ENCODE measurements at places on chromosomes 5 and 9.

DNA sequence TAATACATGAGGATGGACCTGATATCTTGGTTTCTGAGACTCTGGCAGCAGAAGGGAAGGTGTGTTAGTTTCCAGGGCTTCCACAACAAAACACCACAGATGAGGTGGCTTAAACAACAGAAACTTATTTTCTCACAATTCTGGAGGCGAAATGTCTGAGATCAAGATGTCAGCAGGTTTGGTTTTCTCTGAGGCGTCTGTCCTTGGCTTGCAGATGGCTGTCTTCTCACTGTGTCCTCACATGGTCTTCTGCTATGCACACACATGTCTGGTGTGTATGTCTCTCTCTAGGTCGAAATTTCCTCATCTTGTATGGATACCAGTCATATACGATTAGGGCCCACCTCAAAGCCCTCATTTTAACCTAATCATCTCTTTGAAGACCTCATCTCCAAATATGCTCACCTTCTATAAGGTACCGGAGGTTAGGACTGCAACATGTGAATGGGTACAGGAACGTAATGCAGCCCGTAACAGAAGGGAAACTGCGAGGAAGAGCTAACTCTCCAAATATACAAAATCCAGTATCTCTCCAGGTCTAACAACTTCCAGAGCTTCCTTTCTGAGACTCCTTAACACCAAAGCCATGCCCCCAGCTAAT lies 139.8 kb upstream of the SMARCA2 start:
- DNase-seq, result no peak

DNA sequence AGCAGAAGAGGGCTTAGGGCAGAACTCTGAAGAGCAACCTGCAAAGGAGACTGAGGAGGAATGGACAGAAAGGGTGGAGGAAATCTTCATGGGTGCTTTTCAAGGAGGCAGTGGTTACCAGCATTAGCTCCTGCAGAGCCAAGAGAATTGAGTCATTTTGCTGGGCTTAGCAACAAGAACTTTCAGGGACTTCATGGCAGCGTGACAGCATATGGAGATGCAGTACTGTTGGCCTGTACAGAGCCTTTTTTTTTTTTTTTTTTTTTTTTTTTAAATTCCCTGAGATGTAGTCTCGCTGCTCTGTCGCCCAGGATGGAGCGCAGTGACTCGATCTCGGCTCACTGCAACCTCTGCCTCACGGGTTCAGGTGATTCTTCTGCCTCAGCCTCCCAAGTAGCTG lies 296.0 kb upstream of the DMRT1 start:
- DNase-seq, result no peak

- DNase-seq, result no peak
Measured at GRCh38 chr9:6771722-6772121, 13.9 kb downstream of the KDM4C start.

DNA sequence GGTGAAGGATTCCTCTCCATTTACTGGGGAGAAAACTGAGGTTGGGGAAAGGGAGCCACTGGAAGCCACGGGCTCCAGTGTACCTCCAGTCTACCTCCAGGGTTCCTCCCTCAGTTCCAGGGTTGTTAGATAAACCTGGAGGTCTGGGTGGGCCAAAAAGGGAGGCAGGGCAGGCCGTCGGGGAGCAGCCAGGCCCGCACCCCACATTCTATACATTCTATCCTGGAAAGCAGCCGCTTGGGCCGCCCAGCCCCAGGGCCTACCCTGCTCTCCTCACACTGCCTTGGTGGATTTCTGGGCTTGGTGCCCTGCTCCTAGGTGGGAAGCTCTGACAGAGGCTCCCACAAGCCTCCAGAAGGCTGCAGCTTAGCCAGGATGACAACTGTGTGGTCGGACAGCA lies 18.1 kb upstream of the SUSD3 start:
- DNase-seq, result no peak

GRCh38 chr9:111300140-111300735 lies 29.8 kb downstream of the OR2K2 start:
- no peak for DNase-seq

DNA sequence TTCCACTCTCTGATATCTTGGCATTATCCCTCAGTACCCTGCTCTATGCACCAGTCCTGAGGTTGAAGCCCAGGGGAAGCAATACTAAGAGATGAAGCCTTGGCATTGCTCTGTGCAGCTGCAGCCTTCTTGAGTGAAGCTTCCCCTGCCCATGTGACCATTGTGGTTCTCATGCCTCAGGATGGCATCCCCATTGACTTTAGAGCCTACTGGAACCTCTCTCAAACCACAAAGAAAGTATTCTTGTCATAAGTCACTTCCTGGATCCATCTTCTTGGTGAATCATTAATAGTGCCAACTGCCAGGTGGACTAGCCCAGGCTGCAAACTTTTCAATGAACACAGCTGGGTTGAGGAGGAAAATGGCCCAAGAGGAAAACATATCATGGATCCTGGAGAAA lies 283.9 kb upstream of the RFX3 start:
- DNase-seq, result peak; percentile 3
